ENCODE measurements at places on chromosomes 6 and 20.

GRCh38 chr6:44339763-44340625 is 2.5 kb upstream of the SPATS1 start:
- H3K27ac ChIP-seq, result no peak overlapping the region
- no peaks in the 10 kb centered on the region for H3K27me3 ChIP-seq
- H3K36me3 ChIP-seq, result no peaks in the 10 kb centered on the region
- no peak overlapping the region for H3K4me3 ChIP-seq

- H3K27ac ChIP-seq, result no peak overlapping the region
- peaks cover 6% of the 10 kb centered on the region for H3K4me1 ChIP-seq
- no peak for DNase-seq
- no peaks in the 10 kb centered on the region for H3K27me3 ChIP-seq
These were observed 470.3 kb upstream of the JARID2 start for GRCh38 chr6:14775528-14775927.

DNA sequence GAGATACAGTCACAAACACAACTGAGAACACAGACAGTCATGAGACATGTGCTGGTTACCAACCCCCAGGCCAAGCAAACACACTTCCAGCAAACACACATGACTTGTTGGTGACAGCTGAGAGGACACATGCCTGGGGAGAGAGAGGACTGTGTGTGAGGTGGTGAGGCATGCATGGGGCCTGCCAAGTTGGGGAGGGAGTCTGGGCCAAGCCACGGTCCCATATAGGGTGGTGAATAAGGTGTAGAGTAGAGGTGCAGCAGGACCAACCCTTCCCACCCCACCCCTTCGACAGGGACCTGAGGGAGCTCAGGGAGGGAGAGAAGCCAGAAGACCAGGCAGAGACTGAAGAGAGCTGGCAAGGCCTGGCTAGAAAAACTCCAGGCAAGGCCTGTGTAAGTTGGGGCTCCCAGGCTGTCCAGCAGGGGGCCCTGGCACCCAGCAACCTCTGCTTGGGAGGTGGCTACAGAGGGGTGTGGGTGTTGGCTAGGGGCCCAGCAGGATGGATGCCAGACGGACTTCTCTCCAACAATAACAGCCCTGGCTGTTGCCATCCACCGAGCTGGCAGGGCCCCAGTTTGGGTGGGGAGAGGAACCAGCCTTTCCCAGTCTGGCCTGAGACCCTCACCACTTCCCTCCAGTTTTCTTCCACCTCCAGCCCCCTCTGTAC is 2.0 kb upstream of the SLC29A1 start:
- no peak for DNase-seq
- H3K27me3 ChIP-seq, result no peaks in the 10 kb centered on the region

- H3K4me1 ChIP-seq, result no peaks in the 10 kb centered on the region
- no peak overlapping the region for H3K4me3 ChIP-seq
- H3K27ac ChIP-seq, result no peak overlapping the region
- DNase-seq, result no peak
These were observed 3.2 kb upstream of the BPIFA1 start for GRCh38 chr20:33232486-33233072.

- H3K27me3 ChIP-seq, result no peaks in the 10 kb centered on the region
- no peaks in the 10 kb centered on the region for H3K36me3 ChIP-seq
- no peak overlapping the region for H3K27ac ChIP-seq
- H3K4me1 ChIP-seq, result peaks cover 2% of the 10 kb centered on the region
- H3K4me3 ChIP-seq, result no peak overlapping the region
- DNase-seq, result no peak
These were observed 164.0 kb downstream of the SOBP start for GRCh38 chr6:107653861-107654394.

- H3K36me3 ChIP-seq, result no peaks in the 10 kb centered on the region
- no peak overlapping the region for H3K27ac ChIP-seq
- H3K4me3 ChIP-seq, result no peak overlapping the region
These were observed 780.1 kb downstream of the TFAP2A start for GRCh38 chr6:9634776-9635175.

- no peaks in the 10 kb centered on the region for H3K36me3 ChIP-seq
- H3K4me1 ChIP-seq, result no peaks in the 10 kb centered on the region
- no peak for DNase-seq
These were observed 6.4 kb upstream of the GMNN start for GRCh38 chr6:24768361-24768760.

- no peaks in the 10 kb centered on the region for H3K4me1 ChIP-seq
- H3K27ac ChIP-seq, result no peak overlapping the region
- no peak overlapping the region for H3K4me3 ChIP-seq
- DNase-seq, result no peak
These were observed 147.2 kb downstream of the RPS12 start for GRCh38 chr6:132961610-132962009.

- H3K4me3 ChIP-seq, result no peak overlapping the region
- no peak for DNase-seq
- H3K4me1 ChIP-seq, result no peaks in the 10 kb centered on the region
These were observed 309.4 kb upstream of the SOX4 start for GRCh38 chr6:21284166-21284565.

Data from iPS DF 6.9 (cell line).